NCI-H1436 (cell line): ENCODE measurements at places on chromosomes 3 and 15.

DNA sequence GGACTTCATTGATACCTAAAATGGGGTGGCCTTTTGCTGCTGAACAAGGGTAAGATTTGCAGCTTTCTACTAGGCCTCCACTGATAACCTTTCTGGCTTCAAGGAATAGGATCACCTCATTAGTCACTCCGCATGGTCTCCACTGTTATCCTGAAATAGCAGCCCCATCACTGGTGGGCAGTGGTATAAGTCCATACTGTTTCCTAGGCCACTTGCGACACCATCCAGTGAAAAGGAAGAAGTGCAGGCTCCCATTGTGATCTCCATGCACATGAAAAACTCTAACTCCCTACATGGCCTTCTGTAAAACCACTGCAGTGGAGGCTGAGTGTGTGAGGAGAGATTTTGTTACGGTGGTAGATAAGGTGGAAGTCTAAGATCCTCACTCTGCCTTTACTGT lies 1455.9 kb downstream of the SI start:
- no peak for DNase-seq

- no peak for DNase-seq
Measured at GRCh38 chr3:45592405-45592804, 2.1 kb upstream of the LIMD1 start.

- DNase-seq, result no peak
Measured at GRCh38 chr3:179624451-179624850, 19.9 kb downstream of the NDUFB5 start.

DNA sequence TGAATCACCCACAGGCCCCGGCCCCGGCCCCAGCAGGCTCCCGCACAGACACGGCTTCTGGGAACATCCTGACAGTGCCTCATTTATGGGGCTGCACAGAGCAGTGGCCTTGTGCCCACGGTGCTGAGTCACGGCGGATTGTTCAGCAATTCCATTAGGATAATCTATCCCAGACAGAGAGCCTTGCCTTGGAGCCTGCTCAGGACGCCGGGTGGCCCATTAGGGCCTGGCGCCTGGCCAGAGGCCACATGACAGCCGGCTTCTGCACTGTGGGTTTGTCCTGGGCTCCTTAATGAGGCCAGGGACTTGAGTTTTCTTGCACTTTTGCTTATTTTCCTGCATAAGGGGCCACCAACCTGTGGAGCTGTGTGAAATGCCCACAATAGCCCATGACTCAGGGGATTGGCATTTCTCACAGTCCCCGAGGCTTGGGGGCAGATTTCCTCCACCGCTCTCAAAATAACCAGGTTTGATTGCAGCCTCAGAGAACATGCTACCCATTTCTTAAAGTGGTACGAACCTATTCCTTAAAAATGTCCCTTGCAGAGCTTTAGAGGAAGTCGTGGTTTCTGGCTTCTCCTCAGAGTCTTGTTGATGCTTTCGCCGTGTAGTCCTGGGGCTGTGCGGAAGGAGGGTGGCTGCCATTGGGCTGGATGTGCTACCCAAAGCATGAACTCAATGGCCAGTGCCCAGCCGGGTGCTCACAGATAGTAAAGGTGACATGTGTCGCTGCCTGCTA lies 19.0 kb downstream of the SYNM start:
- DNase-seq, result no peak

GRCh38 chr3:54837964-54838363 lies 89.9 kb downstream of the LRTM1 start:
- DNase-seq, result no peak

DNA sequence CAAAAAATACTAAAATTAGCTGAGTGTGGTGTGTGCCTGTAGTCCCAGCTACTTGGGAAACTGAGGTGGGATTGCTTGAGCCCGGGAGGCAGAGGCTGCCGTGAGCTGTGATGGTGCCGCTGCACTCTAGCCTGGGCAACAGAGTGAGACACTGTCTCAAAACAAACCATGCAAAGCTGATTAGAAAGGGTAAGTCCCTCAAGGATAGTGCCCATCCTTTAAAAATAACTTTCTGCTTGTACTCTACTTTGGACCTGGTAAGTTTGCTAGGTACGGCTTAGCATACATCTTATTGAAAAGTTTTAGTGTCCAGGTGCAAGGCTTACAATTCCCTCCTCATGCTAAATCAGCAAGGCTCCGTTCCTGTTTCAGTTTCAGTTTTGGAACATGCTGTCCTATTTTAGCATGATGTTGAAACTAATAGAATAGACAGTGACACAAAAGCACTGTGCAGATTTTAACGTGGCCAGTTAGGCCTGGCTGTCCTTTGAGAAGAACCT lies 21.4 kb downstream of the FEM1B start:
- DNase-seq, result no peak

DNA sequence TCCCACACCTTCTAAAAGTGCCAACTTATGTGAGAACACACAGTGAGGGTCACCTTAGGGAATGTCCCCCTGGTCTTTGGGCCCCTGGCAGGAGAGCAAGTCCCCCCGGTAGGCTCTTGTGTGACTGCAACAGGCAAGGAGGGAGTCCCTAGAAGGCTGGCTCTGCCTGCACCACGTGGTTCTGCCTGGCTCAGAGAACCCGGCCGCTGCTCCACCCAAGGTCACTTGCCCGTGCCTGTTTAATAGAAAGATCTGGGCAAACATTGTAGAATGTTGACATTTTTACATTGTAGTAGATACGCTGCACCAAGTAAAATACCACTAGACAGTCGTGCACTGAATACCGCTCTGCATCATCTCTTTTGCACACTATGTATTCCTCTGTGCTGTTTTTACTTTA lies 21.9 kb downstream of the GABRA5 start:
- DNase-seq, result no peak

DNA sequence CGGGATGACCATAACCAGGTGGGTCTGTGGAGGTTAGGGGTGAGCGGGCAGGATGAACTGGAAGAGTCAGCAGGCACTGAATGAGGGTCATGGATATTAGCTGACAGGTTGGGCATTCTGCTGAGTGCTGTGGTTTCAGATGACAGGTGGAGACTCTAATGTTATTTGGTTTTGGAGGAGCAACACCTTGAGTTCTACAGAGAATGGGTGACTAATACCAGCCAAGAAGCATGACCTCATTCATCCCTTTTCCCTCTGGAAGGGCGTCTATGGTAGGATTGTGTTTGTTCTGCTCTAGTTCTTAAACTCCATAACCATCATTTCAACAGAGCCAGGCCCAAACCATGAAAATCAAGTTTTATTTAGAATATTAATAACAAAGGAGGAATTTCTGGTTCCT lies 550.7 kb upstream of the LMCD1 start:
- no peak for DNase-seq

DNA sequence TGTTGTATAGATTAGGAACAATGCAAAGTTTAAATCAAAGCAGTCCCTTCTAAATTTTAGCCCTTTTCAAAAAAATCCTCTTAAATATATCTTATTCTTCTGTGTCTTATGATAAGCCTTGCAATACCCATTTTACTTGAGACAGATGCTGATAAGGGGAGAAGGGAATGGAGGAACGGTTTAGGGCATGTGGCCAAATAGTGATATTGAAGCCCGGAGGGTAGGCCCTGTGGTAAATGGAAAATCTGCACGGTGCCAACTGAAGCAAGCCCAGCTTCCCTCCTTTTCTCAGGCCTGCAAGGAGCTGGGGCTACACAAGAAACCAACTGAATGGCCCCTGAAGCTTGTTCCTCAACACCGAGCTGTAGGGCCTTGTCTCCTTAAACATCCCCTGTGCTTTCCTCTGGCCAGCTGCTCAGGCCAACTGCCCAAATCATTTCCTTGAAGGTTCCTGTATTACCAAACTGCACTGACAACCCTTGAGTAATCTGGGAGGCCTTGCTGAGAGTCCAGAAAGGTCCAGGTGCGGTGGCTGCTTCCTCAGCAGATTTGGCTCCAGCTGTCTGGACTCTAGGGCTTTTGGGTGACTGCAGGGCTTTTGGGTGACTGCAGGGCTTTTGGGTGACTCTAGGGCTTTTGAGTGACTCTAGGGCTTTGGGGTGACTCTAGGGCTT lies 67.2 kb downstream of the NCEH1 start:
- DNase-seq, result no peak

DNA sequence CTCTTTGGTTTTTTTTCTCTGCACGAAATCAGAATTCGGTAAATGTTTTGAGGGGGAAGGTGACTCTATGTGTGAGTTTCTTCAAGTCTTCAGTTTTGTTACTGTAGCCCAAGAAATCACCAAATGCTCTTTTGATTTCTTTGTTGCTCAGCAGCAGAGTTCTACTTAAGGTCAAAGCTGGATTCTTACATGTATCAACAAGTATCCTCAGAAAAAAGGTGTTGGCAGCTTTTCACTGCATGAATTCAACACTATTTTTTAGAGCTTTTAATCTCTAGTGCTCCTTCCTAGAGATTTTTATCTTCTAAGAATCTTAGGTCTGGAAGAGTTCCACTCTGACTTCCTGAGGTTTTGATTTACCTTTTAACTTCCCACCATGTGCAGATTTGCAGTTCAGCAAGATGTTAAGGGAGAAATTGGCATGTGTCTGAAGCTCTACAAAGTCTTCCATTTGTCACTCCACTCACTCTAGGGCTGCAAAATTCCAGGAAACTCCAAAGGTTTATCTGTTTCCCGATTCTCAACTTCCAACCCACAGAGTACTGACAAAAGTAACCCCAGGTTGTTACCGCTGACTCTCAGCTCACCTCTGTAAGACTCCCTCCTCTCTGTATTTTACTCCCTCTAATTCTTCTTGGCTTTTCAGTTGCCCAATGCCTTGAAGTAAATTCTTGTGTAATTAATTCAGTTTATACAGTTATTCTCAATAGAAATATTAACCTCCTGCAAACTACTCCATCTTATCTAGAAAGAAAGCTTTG lies 13.3 kb upstream of the CD200 start:
- DNase-seq, result no peak

GRCh38 chr15:85414037-85414436 lies 33.6 kb downstream of the AKAP13 start:
- no peak for DNase-seq

DNA sequence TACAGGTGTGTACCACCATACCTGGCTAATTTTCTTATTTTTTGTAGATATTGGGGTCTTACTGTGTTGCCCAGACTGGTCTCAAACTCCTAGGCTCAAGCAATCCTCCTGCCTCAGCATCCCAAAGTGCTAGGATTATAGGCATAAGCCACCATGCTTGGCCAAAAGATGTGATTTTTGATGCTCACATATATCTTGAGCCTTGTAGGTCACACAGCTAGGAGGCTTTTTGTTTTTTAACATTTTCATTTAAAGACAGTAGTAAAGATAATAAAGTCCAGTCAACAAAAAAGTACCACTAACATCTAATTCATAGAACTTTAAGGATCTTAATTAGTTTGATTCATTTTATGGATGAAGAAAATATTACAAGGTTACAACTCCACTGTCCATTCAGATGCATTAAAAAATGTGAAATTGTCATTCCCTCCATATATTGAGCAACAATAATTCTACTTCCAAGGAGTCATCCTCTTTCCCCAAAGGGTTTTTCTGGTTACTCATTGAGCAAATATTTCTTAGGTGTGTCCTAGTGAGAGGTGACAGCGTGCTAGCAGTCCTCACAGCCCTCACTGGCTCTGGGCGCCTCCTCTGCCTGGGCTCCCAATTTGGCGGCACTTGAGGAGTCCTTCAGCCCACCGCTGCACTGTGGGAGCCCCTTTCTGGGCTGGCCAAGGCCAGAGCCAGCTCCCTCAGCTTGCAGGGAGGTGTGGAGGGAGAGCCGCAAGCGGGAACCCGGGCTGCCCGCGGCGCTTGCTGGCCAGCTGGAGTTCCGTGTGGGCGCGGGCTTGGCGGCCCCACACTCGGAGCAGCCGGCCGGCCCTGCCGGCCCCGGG lies 8.3 kb upstream of the TASOR start:
- no peak for DNase-seq

DNA sequence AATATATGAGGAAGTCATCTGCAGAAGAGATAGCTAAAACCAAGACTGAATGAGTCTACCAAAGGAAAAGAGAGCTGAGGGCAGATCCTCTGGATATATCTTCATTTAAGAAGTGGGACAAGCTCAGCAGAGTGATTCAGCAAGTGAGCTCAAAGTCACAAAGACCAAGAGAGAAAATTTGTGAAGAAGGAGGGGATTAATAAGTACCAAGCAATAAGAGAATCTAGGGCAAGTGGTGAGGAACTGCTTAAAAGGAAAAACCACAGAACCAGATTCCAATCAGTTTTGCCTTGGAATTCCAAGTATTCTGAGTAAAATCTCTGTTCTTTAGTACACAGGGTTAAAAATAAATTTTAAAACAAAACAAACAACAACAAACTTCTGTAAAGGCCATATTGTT lies 3.6 kb downstream of the EHHADH start:
- DNase-seq, result no peak

DNA sequence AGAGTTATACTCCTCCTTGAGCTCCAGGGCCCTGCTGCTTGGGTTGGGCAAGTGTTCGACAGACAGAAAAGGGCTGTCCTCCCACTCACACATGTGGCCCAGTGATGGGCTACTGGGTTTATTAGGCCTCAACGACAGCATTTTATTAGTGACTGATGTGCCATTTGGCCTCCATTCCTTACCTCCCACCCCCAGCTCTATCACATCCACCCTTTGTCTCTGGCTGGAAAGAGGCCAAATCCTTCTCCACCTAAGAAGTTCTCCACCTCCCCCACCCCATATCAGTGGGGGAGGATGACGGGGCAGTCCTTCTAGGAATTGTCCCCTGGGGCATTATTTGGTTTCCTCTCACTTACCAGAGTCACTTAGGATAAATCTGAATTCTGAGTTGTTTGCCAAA lies 57.1 kb upstream of the WNT5A start:
- no peak for DNase-seq

DNA sequence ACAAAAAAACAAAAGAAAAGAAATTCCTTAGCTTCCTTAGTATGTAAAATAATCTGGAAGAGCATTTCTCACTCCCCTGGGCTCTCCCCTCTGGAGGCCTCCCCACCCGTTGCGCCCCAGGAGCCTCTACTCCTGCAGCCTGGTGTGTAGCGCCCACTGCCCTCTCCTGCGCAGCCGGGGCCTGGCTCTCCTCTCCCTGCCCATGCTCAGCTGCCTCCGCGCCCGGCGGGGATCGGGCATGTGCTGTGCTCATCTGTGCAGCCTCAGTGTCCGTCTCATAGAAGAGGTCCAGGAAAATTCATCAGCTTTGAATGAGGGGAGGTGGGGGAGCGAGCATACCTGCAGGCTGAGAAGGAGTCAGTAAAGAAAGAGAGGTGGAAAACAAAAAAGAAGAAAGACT lies 203.9 kb downstream of the ATP10A start:
- DNase-seq, result no peak

- DNase-seq, result no peak
Measured at GRCh38 chr3:74539876-74540275, 74.6 kb downstream of the CNTN3 start.

- DNase-seq, result no peak
Measured at GRCh38 chr3:65532215-65532614, 506.5 kb downstream of the MAGI1 start.
